ENCODE measurements at places on chromosomes 11 and 22.

- DNase-seq = no peak
These were observed 13.3 kb downstream of the FAM118A start for GRCh38 chr22:45322873-45323525.

GRCh38 chr22:37483050-37483449 is 3.1 kb downstream of the MFNG start:
- no peak for DNase-seq

DNA sequence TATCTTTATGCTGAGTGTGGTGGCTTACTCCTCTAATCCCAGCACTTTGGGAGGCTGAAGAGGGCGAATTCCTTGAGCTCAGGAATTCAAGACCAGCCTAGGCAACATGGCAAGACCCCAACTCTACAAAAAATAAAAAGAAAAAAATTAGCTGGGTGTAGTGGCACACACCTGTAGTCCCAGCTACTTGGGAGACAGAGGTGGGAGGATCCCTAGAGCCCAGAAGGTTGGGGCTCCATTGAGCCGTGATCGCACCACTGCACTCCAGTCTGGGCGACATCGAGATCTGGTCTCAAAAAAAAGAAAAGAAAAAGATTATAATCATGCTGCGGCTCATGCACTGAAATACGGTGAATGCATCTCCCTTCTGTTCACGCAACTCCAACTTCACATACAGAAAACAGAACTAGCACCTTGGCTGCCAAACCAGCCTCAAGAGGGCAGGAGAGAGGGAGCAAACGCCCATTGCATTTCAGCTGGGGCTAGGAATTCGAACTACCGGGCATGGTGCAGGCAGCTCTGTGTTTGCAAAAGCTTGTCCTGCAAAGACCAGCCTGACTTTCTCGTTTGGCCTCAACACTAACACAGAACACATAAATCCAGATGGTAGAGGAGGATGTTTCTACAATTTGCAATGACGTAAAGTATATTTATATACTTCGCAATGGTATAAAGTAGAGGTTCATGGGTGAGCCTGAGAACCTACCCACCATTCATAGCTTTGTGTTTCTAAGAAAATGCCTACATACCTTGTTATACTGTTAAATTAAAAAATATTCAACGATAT is 6.3 kb upstream of the SYNGR1 start:
- DNase-seq = peak; percentile 63

DNA sequence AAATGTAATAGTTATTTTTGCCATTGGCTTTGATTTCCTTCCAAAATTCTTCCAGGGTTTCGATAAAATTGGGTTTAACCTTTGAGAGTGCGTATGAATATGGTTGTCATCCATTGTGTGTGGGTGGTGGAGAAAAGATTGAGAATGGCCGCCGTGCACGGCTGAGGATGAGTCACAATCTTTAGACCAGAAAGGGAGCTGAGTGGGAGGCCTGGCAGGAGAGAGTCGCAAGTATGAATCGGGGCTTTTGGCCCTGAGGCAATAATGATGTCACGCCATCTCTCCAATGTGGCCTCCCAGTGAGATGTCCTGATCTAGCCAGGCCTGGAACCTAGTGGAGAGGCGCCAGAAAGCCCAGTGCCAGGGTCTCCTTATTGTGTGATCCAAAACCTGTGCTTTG is 33.1 kb upstream of the SMPD1 start:
- DNase-seq = no peak

DNA sequence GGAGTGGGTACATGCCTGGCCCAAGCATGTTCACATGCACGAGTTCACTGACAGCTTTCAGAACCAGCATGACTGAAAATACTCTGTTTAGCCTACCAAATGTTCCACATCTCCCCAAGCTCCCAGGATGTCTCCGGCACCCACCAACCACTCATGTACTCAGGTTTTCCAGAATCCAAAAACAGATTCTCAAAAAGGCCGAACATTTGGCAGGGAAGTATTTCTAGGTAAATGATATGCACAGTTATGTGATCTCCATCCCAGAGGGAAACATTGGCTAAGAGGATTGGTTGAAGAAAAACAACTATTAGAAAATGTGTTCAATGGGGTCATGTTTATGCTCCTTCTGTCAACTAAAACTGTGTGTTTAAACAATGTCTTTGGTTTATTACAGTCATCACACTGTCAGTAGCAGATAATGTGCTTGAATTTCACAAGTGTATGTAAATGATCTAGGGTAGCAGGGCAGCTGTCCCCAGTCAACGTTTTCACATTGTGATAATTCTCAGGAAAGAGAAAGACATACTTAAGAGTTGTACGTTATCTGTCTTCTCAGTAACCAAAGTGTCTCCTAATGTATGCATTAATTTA is 52.3 kb downstream of the BARX2 start:
- no peak for DNase-seq

DNA sequence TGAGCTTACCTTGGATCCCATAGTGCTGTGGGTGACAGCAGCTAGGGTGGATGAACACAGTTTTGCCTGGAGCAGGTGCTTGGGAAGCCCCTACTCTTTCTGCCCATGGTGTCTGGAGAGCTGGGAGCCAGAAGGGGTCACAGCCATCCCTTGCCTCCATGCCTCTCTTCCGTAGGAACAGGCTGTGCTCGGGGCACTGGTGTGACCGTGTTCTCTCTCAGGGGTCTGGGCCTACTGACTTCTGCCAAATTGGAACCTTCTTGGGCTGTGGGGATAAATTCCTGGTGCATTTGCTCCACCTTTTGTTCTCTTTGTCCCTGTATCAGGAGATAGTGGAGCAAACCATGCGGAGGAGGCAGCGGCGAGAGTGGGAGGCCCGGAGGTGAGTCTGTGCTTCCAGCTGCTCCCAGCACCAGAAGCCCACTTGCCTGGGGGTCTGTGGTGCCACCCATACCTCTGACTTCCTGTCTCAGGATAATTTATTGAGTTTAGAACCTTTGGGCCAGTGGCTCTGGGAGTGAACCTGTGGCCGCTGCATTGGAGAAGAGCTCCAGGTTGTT is 14.4 kb downstream of the CDC45 start:
- DNase-seq = no peak

- no peak for DNase-seq
These were observed 20.0 kb downstream of the GUCY1A2 start for GRCh38 chr11:106998116-106998915.

DNA sequence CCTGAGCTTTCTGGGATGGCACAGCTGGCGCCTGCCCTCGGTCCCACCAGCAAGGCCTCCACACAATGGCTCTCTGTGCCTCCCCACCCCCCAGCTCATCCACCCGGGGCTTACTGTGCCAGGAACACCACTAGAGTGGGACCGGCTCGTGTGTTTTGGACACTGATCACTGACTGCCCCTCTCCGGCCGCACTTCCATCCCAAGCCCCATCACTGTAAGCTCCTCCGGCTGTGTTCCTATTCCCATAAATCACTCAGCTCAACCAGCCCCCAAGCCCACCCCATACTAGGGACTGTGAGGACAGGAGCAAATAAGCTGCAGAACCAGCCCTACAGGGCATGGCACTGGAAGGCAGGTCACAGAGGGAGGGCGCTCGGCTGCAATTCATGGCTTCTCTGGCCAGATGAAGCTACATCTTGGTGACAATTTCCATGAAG is 7.3 kb downstream of the APBB1 start:
- DNase-seq = peak; percentile 88

- DNase-seq = no peak
These were observed 25.3 kb downstream of the ANO1 start for GRCh38 chr11:70103256-70103975.

- no peak for DNase-seq
These were observed 23.3 kb downstream of the BCR start for GRCh38 chr22:23203452-23204124.

- DNase-seq = no peak
These were observed 52.7 kb upstream of the SHANK2 start for GRCh38 chr11:71305041-71305440.

- DNase-seq = no peak
These were observed 19.4 kb upstream of the DGKZ start for GRCh38 chr11:46327829-46328228.

GRCh38 chr11:69863544-69864200 is 44.5 kb upstream of the FGF3 start:
- DNase-seq = no peak

- DNase-seq = no peak
These were observed 90.0 kb downstream of the ARHGAP42 start for GRCh38 chr11:100777103-100777502.

DNA sequence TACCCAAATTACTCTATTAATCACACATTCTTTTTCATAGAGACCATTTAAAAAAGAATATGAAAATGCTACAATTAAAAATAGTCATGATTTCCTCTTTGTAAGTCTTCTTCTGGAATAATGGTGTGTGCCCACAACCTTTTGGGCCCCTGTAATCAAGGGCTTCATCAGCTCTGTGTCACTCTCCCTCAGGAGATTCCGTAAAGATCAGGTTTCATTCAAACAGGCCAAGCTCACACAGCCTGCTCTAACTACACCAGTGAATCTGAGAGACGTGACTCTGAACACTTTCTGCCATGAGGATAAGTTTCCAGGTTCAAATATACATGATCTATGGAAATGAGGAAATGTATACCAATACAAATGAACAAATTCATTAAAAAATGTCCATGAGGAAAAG is 9.5 kb downstream of the DRICH1 start:
- DNase-seq = no peak

DNA sequence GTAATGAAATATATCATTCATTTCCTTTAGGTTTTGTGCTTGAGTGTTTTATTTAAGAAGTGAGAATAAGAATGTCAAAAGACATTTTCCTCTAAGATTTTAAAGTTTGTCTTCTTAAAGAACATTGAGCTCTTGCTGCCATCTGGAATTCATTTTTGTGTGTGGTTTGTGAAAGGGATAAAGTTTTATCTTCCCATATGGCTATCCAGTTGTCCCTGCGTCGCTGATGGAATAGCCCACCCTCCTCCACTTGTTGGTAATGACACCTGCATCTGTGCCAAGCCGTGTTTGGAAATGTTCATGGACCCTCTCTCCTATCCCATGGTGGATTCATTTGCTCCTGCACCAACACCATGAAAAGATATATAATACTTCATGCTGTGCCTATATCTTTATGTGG is 901.5 kb downstream of the BRD1 start:
- no peak for DNase-seq

DNA sequence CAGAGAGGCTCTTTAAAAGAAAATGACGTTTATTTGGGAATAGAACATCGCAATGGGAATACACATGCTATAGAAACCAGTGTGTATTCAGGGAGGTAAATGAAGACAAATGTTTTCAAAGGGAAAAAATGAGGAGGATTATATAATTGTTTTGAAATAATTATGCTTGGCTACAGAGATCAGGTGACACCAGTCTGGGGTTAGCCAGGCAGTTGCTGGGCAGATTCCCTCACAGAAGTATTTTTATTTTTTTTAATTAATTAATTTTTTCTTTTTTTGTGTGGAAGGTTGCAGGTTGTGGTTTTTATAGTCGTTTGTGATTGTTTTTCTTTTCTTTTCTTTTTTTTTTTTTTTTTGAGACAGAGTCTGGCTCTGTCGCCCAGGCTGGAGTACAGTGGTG is 5.6 kb upstream of the STARD10 start:
- no peak for DNase-seq

- DNase-seq = peak; percentile 57
These were observed 929 bp downstream of the PRDM10 start for GRCh38 chr11:130001461-130002351.

DNA sequence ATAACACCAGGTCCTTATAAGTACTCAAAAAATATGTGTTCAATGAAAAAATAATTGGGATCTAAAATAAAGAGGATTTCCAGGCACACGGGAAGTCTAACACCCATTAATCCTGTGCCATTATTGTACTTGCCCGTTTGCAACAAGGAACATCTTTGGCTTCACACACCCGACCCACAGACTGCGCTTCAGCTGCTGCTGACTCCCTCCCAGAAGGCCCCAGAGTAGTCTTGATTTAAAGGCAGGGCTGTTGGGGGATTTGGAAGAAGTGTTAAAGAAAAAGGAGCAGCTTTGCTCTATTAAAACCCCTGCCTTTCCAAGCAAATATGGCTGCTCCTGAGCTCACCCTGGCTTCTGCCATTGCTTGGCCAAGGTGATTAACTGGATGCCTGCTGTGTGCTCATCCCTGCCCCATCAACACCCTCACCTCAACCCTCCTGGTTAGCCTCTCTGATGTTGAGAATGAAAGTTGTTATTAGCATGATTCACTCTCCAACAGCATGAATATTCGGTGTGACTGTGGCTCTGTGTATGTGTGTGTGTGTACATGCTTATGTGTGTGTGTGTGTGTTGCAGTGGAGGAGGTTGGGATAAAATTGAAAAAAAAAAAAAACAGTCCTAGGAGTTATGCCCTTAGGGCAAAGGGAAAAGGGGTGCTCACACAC is 76.1 kb downstream of the KIRREL3 start:
- DNase-seq = no peak

DNA sequence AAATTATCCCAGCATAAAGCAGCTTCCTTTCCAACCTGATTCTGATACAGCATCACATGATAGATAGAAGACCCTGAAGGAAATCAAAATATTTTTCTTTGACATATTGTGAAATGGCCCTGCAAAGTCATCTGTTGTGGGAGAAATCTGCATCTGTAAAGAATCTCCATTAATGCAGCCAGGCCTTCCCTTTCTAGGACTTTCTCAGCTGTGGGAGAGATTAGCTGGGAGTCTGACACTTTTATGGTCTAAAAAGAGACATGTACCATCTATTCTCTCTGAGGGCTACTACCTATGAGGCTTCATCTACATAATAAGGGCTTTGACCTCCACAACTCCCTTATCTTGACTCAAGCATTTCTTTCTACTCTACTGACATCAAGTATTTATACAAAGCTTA is 238.1 kb downstream of the SWAP70 start:
- no peak for DNase-seq

GRCh38 chr11:83836883-83837654 is 550.9 kb upstream of the CCDC90B start:
- peak; percentile 78 for DNase-seq

DNA sequence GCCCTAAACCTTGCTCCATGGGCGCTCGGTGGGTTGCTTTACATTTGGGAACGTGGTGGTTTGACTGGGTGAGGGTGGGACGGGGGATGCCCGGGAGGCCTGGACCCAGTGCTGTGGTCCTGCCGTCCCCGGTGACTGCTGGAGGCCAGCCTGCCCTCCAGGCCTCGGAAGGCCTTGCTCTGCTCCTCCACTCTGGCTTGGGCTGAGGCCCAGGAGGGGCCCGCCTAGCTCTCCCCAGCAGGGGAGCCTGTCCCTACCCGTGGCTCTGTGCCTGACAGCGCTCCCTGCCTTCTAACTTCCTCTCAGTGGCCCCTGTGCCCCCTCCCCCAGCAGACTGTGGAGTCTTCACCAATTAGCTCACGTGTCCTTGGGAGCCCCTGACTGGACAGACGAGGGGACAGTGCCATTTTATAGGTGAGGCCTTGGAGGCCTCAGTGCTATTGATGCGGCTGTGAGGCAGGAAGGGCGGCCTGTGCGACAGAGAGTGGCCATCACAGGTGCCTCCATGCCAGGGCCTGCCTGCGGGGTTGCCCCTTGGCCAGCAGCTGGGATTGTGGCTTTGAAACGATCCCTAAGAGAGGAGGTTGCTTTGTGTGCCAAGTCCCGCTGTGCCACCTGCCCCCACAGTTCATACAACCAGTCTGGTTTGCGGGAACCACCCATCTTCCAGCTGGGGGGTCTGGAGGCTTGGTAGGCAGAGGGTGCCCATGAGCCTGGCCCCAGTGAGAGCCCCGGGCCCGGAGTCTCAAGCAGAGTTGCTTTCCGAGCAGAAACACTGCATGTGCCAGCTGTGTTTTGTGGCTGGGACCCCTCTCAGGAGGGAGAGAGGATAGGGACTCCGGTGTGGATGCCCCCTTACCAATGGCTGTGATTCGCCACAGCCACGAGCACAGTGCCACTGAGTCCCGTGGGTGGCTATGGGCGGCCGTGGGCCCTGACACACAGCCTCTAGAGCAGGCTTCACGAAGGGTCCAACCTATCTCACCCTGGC is 17.7 kb downstream of the TPCN2 start:
- DNase-seq = no peak

- no peak for DNase-seq
These were observed 963 bp downstream of the TYMP start for GRCh38 chr22:50528682-50529415.

Measured in hippocampal formation (tissue), 2 donors.